ENCODE measurements at places on chromosomes 7 and 10. TPM values are rescaled to one million over a fixed set of nuclear protein-coding genes. Genes with fewer than 3 reads are reported as not detected.

ACTL6B gene
- not detected for total RNA-seq

HOXA7 gene
- total RNA-seq: not detected

PRLHR gene
- total RNA-seq: not detected

MYPN gene
- not detected for total RNA-seq

SLC26A4 gene
- total RNA-seq: not detected

MRC1 gene
- total RNA-seq: not detected

RADIL gene
- 0.14 TPM for total RNA-seq

ELAPOR2 gene
- total RNA-seq: 4.7 TPM

PODXL gene
- total RNA-seq: 0.85 TPM

ARHGEF35 gene
- 4.0 TPM for total RNA-seq

OR2A42 gene
- total RNA-seq: not detected

CXCL12 gene
- total RNA-seq: not detected

ANKRD30A gene
- total RNA-seq: not detected

FXYD4 gene
- total RNA-seq: not detected

ELOVL3 gene
- 0.56 TPM for total RNA-seq

NANOS1 gene
- 0.99 TPM for total RNA-seq

PRF1 gene
- total RNA-seq: not detected

PNPLA8 gene
- 15.0 TPM for total RNA-seq

OR2A12 gene
- not detected for total RNA-seq

SCART1 gene
- total RNA-seq: 0.51 TPM

LRRC17 gene
- 2.0 TPM for total RNA-seq

SLIT1 gene
- total RNA-seq: not detected

SPDYE5 gene
- total RNA-seq: not detected

Measured in airway epithelial cell (primary cell).